ENCODE measurements at places on chromosomes 3 and 15.
A peak's percentile ranks its signal among the peaks of the same experiment; 100 is the strongest.

- ATAC-seq: no peak
These were observed 1102.2 kb downstream of the IGSF11 start for GRCh38 chr3:117932441-117932840.

- no peak for ATAC-seq
These were observed 580 bp upstream of the RUBCN start for GRCh38 chr3:197737319-197737649.

GRCh38 chr3:42653560-42654330, at the start of gene ZBTB47:
Gene ZBTB47, plus strand, starts transcription at chr3:42653697. Its CDS starts 4,659 bp downstream, at chr3:42658356.
- peak; percentile 4 for ATAC-seq

- ATAC-seq: no peak
These were observed 28.0 kb downstream of the ACAA1 start for GRCh38 chr3:38108649-38109579.

DNA sequence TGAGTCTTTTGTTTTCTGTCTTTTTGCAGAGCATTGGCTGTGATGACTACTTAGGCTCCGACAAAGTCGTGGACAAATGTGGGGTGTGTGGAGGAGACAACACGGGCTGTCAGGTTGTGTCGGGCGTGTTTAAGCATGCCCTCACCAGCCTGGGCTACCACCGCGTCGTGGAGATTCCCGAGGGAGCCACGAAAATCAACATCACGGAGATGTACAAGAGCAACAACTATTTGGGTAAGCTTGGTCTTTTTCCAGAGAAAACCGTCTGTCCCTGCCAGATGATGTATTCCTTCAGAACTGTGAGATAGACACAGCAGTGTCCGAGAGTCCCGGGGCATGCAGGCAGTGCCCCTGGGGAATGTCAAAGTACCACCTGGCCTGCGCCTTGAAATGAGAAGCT, 149.9 kb upstream of the NR2E3 start:
- ATAC-seq: no peak

- ATAC-seq: no peak
These were observed 1100.4 kb downstream of the ROBO2 start for GRCh38 chr3:78140274-78140673.

- ATAC-seq: no peak
These were observed 394.6 kb upstream of the IL12A start for GRCh38 chr3:159593927-159594605.

- peak; percentile 77 for ATAC-seq
These were observed 52.4 kb downstream of the TBL1XR1 start for GRCh38 chr3:177144922-177145321.

DNA sequence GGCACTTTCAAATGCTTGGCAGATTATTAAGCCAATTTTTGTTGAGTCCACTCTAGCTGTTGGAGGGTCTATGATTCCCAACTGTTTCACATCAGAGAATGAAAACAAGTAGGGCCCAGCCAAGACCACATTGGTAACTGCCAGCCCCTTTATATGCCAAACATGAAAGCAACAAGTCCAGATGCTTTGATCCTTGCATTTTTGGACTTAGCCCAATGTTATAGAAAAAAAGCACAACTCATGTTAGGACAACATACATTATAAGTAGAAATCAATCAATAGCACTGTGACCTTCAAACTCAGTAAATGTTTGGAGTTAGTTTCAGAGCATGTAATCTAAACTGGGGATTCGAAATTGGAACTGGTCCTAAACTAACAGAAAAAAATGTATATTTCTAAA, 674.7 kb downstream of the MECOM start:
- no peak for ATAC-seq

DNA sequence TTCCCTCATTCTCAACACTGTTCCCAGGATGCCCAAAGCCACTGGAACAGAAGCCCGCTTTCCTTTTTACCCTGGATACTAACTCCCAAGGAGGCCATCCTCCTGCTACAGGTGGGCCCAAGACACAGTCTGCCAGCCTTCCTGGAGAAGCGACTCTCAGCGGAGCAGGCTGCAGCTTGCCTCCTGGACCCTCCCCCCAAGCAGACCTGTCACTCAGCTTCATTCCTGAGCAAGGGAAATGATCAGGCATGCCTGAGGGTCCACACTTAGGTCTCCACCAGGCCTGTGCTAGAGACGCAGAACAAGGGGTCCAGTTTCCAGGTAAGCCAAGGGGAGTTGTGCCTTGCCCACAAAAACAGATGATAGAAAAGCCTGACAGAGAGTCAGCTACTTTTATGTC, 62.8 kb downstream of the SLCO2A1 start:
- no peak for ATAC-seq

DNA sequence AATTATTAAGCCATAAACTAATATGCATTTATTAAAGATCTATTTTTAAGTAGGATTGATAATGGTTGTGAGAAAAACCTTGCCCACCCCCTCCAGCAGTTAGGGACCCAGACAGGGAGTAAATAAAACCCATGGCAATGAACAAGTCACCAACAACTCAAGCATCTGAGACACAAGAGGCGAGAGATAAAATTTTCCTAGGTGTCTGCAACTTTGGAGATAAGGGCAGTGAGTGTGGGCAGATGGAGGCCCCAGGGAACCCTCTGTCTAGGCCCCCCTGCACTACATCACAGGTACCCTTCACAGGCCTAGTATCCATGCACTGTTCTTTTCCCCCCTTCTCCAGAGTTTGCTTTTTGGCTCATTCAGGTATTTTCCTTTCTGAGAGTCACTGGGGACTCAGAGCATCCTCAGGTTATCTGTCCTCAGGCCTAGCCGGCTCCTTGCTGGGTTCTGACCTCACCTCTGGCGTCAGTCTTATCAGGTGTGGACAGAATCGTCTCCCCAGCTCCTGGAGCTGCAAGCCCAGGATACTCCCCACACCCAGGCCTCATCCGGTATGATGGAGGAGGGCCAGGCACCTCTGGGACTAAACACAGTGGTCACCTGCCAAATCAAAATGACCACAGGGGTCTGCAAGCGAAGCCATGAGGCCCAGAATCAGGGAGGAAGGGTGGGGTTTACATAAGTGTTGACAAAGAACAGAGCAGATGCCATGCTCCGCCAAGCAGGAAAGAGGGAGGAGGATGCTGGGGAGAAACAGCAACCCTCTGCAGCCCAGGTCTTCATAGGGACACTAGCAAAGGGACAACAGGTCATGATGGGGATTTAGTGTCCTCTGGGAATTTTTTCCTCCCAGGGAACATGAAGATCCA, 50.4 kb downstream of the CCNL1 start:
- no peak for ATAC-seq

GRCh38 chr3:186180891-186181481, 72.1 kb upstream of the ETV5 start:
- no peak for ATAC-seq

DNA sequence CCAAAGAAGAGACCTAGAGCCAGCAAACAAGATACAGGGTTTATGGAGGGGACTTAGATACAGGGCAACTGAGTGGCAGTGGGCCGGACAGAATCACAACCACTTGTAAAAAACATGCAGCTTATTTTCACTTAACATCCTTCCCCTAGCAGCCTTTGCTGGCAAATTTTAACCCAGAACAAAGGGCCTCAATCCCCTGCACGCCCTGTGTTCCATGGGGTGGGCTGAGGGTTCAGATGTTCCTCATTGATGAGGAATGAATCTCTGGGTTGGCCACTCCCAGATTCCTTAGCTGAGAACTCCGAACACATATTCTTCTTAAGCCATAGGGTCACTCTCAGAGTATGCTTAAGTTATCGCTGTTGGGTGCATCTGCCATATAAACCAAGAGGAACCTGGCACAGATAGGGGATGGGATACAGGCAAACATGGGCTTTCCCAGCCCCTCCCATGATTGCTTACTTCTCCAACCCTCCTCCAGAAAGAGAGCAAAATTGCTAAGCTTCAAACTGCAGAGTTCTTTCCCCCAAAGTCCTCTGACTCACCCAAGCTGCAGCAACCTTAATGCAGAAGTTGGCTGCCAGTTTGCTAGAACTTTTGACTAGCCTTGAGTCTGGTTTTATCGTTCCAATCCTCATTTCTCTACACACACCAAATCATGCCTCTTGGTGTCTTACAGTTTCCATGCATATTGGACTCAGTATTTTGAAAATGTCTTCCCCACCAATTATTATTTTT, 146.9 kb downstream of the CD47 start:
- no peak for ATAC-seq

GRCh38 chr3:175914785-175915184, 1055.7 kb downstream of the NAALADL2 start:
- no peak for ATAC-seq

GRCh38 chr3:136995652-136996051, 37.9 kb downstream of the IL20RB start:
- ATAC-seq: no peak

GRCh38 chr3:45776301-45776595, 20.1 kb downstream of the SLC6A20 start:
- ATAC-seq: no peak

DNA sequence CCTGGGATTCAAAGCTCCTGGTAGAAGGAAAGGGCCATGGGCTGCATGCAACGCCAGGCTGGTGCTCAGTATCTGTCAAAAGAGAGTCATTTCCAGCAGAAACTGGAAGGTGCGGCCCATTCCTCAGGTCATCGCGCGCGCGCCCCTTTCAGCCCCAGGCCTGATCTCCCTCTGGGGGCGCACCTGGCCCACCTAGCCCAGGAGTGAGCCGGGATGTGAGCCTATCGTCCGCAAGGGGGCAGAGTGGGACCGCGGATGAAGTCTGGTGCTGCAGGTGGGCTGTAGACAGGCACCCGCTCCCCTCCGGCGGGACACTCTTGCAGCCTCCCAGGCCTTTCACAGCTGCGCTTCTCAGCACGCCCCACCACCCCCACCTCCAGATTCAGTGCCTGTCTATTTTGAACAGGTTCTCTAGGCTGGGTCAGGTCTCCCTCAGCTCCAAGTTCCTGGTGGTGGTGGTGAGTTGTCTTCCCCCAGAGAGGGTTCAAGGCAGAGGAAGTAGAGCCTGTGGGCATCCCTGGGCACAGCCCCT, 5.8 kb upstream of the RPL29 start:
- ATAC-seq: peak; percentile 93

- ATAC-seq: no peak
These were observed 126.0 kb downstream of the ZNF609 start for GRCh38 chr15:64586259-64586870.

DNA sequence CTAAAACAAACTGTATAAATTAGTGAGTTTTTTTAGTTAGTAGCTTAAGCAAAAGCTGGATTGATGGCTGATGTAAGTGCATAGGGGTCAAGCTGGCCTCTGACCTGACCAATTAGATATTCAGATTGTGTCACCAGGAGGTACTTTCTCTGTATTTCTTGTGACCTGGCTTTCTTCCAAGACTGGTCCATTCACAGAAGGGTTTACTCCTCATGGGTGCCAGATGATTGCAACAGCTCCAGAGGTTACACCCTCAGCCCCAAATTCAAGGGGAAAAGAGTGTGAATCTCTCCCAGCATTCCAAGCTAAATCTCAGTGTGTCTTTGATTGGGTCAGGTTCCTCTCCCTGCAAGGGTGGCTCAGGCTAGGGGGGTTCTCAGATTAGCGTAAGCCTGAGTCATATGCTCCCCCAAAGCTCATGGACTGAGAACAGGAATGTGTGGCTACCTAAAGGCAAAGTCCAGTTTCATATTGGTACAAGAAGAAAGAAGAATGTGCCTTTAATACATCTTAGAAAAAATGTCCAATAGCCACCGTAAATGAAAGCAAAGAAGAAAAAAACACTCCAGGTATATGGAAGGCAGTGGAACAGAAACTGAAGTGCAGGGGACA, 16.5 kb downstream of the PML start:
- no peak for ATAC-seq

DNA sequence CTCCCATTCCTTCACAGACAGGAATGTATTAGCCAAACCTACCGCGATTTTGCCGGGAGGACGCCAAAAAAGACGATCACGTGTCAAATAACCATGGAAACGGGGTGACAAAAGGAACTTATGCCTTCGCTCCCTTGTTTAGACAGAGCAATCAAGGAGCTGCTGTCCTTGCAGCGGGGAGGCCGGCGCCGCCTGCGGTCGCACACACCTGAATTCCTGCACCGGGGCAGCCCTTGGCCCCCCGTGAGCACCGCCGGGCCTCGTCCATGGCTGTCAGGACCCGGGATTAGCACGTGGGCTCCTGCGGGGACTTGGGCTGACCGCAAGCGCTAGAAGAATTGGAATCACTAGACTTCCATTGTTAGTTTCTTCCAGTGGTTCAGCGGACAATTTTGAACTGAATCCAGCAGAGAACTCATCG, 193.1 kb downstream of the SHQ1 start:
- ATAC-seq: no peak

DNA sequence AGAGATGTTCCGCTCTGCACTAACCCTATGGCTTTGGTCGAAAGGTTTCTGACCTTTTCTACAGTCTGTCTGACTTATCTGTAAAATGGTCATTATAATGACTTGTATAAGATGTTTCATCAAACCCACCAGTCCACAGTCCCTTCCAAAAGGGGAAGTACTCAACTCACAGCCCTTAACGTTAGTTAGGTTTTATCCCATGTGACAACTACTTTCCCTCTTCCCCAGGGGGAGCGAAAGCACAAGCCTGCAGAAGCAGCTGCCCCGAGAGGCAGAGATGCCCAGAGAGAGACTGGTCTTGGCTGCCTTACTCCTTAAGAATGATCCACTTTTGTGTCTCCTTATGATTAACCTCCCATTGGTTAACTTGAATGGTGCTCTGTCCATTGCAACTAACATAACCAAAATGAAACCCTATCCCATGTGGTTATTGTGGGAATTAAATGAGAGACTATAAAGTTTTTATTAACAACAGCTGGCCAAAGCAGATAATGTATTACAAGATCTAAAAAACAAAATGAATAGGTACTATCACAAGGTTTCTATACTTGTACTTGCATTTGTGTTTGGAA, 6.4 kb downstream of the ASTE1 start:
- peak; percentile 50 for ATAC-seq

GRCh38 chr3:128241741-128242140, 88.5 kb downstream of the EEFSEC start:
- no peak for ATAC-seq

DNA sequence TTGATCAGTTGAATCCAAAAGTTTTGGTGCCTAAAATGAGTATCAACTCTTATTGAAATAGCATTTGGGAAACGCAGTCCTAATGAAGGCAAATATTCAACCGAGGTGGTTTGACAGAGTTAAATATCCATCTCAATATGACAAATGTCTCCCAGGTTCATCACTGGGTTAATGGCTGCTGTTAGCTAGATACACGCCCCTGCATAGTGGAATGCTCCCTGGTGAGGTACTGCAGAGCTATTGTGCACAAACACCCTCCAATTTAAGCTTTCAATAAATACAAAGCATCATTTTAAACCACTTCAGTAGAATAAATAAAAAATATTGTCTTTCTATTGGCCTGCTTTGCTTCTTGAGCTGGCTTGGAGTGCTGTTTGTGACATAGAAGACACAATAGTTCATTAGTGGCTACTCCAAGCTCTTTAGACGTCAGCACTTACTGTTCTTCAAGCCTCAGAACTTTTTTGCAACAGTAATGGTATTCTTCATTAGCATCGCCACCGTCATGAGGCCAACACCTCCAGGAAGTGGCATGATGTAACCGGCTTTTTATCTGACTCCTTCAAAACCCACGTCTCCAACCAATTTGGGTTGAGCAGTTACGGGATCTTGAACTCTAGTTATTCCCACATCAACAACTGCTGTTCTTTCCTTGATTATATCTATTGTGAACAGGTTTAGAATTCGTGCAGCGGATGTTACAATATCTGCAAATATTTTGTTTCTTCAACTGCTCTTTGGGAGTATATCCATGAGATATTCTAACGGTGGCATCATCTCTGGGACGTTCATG, 1159.6 kb upstream of the EPHA6 start:
- ATAC-seq: no peak

GRCh38 chr3:146554151-146554760, 9.8 kb upstream of the PLSCR1 start:
- ATAC-seq: no peak

- ATAC-seq: no peak
These were observed 22.7 kb downstream of the HEG1 start for GRCh38 chr3:125033135-125033534.

- ATAC-seq: peak; percentile 6
These were observed 43.8 kb upstream of the TLE3 start for GRCh38 chr15:70141376-70142071.
